ENCODE measurements at places on chromosomes 3 and 15. TPM values are rescaled to one million over a fixed set of nuclear protein-coding genes. Genes with fewer than 3 reads are reported as not detected.

Gene IL20RB
- total RNA-seq = 3.7 TPM

Gene PIK3R4
- total RNA-seq = 32.2 TPM

- DNase-seq = no peak
Observed at GRCh38 chr3:79015854-79016253, 751.9 kb downstream of the ROBO1 start.

GRCh38 chr3:57709559-57709958, 16.7 kb upstream of the DENND6A start:
- no peak for DNase-seq

DNA sequence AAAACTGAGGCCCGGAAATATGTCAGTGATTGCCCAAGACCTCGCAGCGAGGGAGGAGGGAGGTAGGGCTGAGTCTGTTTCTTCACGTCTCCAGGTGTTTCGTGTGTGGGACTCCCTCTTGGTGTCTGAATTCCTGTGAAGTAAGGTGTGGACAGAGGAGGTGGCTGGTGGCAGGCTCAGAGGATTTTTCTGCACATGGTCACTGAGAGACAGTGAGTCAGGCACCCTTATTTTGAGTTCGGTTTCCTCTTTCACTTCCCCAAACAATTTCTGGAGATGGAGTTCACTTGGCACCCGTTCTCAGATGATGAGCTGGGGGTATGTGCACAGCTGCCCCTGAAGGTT, 46.3 kb upstream of the VPS8 start:
- no peak for DNase-seq

Gene ISLR
- total RNA-seq = 40.6 TPM

Measured in upper lobe of right lung (tissue), 1 donor.